ENCODE measurements at places on chromosomes 12 and 14.

DNA sequence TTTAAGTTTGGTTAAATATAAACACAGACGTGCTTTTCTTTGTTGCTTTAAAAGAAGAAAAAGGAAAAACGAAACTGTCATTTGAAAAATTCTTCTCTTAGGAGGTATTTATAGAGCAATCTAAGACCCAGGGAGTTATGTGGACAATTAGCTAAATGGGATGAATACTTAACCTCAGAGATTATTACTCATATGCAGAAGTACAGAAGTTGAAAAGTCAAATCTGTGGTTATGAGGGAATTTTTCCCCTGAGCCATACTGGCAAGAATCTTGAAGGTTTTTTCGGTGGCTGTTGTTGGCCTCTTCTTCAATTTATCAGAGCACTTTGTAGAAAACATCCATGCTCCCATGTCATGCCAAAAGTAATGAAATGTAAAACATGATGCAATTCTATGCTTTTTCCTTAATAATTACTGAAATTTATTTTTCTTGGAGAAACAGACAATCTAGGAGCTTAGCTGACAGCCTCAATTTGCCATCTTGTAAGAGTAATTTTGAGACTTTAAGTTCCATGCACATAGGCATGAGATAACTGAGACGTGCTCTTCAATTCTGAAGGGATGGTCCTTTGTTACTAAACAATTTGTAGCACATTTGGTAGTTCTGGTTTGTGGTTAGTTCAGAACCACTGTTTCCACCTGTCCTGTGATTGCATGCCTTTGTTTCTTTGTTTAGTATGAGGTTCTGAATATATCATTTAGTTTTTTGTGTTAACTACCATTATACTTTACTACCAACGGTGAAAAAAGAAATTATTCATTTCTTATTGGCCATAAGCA, 126.6 kb downstream of the BCAT1 start:
- no peak for DNase-seq

GRCh38 chr12:105922670-105923102, 216.1 kb downstream of the NUAK1 start:
- DNase-seq, result no peak

GRCh38 chr12:69131077-69131476, 108.3 kb upstream of the CPSF6 start:
- DNase-seq, result no peak

DNA sequence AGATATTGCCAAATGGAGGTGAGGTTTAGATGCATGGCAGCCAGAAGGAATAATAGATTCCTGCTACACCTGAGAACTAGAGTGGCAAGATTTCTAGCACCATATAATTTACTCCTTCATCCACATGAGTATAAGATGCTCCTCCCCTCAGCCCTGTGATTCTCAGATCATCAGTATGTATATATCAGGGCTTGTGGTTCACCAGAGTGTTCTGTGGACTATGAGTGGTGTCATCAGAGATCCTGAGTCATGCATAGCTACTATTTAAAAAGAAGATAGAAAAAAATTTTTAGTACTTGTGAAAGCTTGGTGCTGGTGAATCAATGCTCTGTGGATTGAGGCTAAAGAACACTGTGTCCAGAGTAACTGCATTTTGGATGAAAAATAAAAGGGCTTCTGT, 285.9 kb downstream of the BMP4 start:
- DNase-seq, result no peak

- DNase-seq, result no peak
Observed at GRCh38 chr12:31201382-31201781, 124.6 kb downstream of the SINHCAF start.

- DNase-seq, result no peak
Observed at GRCh38 chr14:71960494-71961353, 28.5 kb downstream of the RGS6 start.

GRCh38 chr14:98638366-98638765, 633.6 kb downstream of the BCL11B start:
- DNase-seq, result no peak

DNA sequence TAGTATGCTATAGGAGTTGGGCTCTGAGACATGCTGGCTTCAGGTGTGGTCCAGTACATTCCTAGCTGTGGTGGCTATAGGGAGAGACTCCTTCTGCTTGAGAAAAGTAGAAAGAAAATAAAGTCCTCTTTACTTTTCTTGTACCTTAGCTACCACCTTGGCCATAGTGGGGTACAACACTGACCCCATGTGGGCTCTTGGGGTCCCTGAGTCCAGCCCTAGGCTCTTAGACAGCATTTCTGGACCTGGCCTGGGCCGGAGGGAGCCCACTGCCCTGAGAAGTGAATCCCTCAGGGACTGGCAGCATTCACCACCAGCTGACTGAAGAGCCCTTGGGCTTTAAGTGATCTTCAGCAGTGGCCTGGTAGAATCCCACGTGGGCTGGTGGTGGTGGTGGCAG, 143.1 kb downstream of the SYT10 start:
- DNase-seq, result no peak

DNA sequence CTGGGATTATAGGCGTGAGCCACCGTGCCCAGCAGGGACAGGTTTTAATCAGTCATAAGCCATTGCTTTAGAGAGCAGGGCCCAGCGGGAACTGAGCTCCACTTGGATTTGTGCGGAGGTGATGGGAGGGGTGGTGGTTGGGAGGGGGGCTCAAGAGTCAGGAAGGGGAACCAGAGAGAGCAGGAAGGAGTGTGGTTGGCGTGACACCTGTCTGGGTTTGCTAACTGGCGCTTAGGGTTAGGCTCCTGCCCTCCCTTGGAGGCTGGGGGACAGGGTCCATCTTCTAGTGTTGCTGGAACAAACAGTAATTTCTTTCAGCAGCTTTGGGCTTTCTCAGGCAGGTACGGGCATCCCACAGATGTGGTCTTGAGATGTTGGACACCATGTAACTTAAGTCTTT, 7.5 kb upstream of the ALDH2 start:
- no peak for DNase-seq

DNA sequence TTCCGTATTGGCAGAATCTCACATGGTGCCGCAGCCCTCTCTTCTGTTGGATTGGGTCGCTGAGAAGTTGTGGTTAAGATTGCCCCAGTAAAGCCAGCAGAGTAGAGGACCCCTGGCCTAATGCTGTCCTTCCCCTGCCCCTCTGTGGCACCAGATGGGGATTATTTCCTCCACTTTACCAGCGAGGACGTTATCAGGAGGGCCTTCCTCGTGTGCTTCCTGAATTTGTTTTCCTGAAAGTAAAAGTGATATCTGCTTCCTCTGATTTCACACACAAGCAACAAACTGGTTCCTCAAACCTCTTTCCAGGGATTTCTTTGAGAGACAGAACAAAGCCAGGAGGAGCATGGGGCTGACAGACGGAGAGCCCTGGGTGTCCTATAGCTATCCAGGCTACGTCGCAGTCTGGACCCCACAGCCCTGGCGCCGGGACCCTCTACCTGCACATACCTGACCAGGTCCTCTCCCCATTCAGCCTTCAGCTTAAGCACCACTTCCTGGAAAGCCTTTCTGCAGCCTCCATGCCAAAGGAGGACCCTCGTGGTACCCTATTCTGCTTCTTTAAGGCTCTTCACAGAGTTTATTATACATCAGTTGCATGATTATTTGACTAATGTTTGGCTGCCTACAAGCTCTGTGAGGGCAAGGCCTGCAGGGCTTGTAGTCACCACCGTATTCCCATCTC, 314.8 kb upstream of the FKBP4 start:
- no peak for DNase-seq

- DNase-seq, result no peak
Observed at GRCh38 chr12:90514325-90514724, 440.7 kb downstream of the CCER1 start.

GRCh38 chr12:26537126-26537525, 295.9 kb downstream of the ITPR2 start:
- no peak for DNase-seq

GRCh38 chr12:91582811-91583210, 400.2 kb upstream of the DCN start:
- DNase-seq, result no peak

GRCh38 chr14:64715628-64716412, 11.6 kb downstream of the PLEKHG3 start:
- no peak for DNase-seq

GRCh38 chr12:132188451-132188901, 44.2 kb downstream of the NOC4L start:
- DNase-seq, result no peak

GRCh38 chr12:59603754-59604153, 7.9 kb downstream of the SLC16A7 start:
- no peak for DNase-seq

DNA sequence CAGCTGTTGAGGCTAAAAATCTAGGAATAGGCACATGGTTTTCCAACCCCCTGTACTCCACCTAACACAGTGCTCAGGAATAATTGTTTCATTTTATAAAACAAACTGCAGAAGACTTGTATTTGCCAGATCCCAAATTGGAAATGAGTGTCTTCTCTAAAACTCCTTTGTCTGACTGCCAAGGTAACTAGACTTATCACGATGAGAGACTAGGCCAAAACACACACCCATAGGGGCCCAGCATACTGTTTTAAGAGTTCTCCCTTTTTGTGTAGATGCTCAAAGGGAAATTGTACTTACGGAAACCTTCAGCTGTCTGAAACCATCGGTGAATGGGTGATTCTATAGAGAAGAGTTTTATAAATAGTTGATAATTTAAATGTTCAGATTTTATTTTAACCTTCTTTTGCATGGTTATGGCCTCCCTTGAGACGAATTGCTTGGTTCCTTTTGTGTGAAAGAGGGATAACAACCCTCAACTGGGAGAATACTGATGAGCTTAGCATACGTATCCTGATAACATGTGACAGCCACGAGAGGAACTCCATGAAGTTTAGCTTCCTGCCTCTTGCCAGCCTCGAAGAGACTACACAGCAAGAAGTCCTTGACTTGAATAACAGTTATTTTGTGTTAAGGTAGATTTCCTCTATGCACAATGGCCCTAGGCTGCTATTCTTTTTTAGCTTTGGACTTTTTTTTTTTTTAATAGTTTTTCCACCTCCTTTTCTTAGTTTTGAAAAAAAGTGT, 103.3 kb downstream of the PELI2 start:
- no peak for DNase-seq

DNA sequence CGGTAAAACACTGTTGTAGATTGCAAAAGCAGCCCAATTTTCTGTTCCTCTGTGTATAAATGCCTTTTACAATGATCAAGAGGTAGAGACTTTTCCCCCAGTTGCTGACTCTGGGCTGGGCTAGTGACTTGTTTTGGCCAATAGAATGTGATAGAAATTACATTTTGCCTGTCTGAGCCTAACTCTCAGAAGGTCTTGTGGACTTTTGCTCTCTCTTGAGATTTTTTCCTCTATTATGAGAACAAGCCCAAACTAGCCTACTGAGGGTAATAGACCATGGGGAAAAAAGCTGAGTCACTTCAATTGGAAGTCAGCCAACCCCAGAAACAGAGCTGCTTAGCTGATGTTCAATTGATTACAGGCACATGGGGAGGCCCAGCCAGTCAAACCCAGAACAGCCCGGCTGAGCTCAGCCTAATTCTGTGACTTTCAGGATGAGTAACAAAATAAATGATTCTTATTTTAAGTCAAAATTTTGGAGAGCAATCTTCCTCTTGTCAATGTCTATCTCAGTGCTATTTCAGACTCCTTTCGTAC, 61.4 kb downstream of the MYF5 start:
- DNase-seq, result no peak

DNA sequence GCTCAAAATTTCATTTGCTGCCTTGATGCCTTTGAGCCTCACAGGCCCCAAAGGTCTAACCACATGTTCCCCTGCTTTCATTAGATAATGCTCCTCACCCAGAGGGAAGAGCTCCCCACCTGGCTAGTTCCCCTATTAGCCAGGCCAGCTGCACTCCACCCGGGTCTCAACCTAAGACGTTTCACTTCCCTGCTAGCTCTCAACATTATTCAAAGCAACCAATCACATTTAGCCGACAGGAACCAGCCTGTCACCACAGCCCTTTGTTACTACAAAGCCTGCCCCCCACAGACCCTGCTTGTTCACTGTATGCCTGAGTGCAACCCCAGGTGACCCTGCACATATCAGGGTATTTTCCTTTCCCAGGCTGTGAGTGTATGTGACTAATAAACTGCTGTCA, 78.6 kb downstream of the SLC15A5 start:
- DNase-seq, result no peak

DNA sequence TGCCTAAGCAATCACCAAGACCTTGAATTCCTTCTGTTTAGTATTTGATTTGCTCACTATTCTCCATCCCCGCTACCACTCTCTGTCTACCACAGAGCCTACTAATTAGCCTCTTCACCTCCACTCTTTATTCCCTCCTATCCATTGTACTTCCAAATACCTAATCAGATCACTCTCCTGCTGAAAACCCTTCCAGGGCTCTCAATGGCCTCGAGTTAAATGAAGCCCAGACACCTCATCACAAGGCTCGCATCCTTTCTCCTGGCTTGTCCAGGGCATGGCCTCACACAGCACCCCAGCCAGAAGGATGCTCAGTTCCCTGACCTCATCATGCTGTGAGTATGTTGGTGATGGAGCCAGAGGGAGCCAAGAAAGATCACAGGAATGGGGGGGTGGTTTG, 71.4 kb upstream of the PRMT8 start:
- no peak for DNase-seq

GRCh38 chr12:57864442-57865083, 18.0 kb upstream of the CTDSP2 start:
- DNase-seq, result no peak

DNA sequence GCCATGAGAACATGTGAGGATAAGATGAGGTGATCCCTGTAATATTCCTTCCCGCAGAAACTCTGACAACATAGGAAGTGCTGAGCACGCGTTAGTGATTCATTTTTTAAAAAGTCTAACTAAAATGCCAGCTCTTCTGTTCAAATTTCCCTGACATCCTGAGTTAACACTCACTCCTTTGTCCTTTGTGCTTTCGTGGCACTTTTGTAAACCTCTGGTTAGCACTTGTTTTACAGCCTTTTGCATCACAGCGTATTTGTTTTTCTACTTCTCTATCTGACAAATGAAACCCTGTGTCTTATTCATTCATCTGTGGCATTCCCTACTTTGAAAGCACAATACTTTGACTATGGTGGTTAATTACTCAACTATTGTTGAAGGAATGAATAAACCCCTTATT, 313.6 kb downstream of the NUAK1 start:
- DNase-seq, result no peak

DNA sequence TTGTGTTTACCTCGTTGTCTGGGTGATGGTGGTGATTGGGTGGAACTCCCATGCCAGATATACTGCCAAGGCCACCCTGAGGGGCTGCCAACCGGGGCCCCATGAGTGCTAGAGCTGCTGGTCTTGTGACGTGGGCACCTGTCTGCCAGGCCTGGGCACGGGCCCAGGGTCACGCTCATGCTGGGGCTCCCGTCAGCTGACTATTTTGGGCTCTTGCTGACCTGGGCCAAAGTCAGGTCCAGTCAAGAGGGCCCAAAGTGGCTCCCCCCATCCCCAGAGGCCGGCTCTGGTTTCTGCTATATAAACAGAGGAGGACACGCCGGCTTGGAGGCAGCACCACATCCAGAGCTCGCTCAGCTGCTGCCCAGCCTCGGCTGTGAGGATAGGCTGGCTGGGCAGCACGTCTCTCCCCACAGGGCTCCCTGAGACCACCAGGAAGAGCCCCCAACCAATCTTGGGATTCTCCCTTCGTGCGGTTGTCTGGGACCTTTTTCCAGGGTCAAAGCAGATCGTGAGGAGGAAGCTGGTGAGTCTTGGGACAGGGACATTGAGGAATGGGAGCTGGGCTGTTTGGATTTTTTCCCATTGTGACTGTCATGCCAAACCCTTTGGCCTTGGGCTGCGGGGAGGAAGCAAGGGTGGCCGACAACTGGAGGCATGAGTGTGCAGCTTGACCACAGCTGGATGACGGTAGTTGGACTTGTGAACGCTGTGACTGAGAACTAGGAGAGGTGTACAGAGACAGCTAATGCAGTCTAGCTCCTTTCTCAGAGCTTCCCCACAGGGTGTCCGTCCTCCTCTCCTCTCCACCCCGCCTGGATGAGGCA, 7.6 kb upstream of the NR4A1 start:
- no peak for DNase-seq

- no peak for DNase-seq
Observed at GRCh38 chr14:100442498-100443490, 119.7 kb downstream of the SLC25A47 start.

Data from NCI-H524 treated with DMSO at 0.1 percent for 48 hours (cell line).